NCI-H2029 (cell line): ENCODE measurements at places on chromosomes 12 and 14.

- no peak for DNase-seq
These were observed 266.8 kb downstream of the TTC6 start for GRCh38 chr14:37862263-37862662.

DNA sequence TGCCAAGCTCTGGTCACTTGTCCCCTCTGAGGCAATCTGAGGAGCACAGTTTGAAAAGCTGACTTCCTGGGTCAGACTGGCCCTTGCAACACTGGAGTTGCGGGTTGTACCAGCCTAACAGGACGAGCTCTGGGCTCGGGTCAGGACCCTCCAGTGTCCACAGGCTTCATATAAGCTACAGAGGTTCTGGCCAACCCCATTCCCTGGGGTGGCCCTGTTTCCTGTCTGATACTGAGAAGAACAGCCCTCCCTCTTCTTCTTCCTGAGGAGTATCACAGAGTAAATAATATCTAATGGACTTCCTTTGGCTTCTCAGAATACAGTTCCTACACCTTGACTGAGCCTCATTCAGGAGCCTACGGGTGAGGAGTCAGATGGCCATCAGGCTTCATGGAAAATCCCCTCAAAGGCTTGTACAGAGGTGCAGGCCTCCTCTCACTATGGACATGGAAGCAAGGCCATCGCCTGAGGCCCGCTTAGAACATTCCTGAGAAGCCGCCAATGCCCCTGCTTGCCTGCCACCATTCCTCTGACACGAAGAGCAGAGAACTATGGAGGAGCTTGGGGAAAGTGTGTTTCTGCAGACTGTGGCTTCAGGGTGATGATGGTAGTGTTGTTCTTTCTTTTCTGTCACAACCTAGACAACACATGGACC lies 28.5 kb upstream of the ANO2 start:
- DNase-seq, result no peak

GRCh38 chr14:50040895-50041465 lies 75.4 kb downstream of the VCPKMT start:
- no peak for DNase-seq

DNA sequence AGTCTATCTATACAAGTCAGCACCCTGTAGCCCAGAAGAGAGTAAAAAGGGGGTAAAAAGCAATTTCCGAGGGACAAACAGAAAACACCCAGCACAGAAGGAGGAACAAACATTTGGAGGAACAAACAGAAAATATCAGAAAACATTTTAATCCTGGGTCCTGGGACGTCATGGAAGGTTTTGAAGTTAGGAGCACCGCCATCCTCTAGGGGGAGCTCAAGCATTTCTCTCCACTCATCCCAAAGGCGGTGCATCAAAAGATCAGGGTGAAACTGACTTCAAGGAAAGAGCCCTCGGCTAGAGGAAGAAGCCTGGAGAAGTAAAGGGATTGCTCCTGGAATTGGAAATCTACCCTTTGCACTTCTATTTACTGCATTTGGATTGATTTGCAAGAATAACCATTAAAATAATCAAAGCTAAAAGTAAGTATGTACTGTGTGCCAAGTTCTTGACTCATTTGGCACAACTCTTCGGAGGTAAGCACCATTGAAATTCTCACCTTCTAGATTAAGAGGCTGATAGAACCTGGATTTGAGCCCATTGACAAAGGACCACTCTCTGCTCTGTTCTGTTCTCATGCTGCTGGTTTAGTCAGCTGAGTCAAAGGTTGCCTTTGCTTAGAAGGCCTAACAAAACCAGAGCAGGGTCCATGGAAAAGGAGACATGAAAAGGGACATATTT lies 17.2 kb upstream of the POC1B start:
- peak; percentile 84 for DNase-seq

- DNase-seq, result no peak
These were observed 322.5 kb downstream of the ZFP36L1 start for GRCh38 chr14:68470361-68470760.

DNA sequence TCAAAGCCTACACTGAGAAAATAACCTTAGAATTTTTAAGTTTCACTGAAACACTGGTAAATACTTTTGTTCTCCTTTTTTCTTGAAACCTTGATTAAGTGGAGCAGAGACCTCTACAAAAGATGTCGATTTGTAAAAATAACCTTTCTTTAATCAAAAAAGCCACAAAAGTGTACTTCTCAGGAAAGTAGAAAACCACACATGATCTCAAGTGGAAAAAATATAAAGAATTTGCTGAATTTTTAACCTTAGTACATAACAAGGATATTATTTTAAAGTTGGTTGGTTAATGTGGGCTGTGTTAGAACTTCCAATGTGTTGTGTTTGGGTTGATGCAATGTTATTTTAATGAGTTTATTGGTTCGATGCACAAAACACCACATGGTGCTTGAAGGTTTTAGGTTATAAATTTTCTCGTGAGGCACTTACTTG lies 8.6 kb downstream of the LGR5 start:
- no peak for DNase-seq

GRCh38 chr14:93007225-93007997 lies 84.5 kb downstream of the CHGA start:
- DNase-seq, result no peak

DNA sequence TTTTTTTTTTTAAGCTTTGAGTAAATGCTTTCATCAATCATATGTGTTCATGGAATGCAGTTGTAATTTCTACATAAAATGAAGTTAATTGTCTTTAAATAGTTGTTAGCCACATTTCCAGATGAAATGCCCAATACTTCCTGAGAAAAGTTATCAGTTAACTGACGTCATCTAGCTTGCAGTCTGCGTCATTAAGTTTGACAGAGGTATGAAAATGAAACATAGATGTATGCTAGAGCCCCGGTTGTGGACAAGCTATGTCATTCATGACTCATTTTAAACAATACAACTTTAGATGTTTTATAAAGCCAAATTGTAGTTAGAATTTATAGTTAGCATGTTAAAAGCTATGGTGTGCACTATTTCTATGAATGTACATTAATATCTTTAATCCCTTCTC lies 90.7 kb downstream of the PLEKHA5 start:
- no peak for DNase-seq

- DNase-seq, result no peak
These were observed 241.7 kb upstream of the AMIGO2 start for GRCh38 chr12:47321436-47321835.

DNA sequence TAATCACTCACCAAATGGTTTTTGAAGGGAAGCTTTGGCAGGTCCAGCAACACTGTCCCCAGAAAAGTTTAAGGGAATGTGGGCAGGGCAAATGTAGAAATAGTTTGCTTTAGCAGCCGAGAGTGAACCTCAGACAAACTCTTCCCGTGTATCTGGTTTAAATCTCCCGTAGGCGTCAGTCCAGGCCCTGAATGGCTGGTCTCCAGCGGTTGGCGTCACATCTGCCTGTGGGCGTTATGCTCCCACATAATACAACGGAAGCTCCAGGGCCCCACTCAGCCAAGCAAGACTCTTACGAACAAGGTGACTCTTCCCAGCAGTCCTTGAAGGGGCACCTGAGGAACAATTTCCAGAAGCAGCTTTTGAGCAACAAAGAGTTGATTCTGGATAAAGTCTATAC lies 942 bp downstream of the ZC2HC1C start:
- DNase-seq, result no peak

- DNase-seq, result no peak
These were observed 55.7 kb downstream of the PCNX1 start for GRCh38 chr14:70962935-70963334.

- no peak for DNase-seq
These were observed 908.8 kb downstream of the VRK1 start for GRCh38 chr14:97705976-97706375.

GRCh38 chr14:61107869-61108493 lies 126.9 kb downstream of the SLC38A6 start:
- no peak for DNase-seq

DNA sequence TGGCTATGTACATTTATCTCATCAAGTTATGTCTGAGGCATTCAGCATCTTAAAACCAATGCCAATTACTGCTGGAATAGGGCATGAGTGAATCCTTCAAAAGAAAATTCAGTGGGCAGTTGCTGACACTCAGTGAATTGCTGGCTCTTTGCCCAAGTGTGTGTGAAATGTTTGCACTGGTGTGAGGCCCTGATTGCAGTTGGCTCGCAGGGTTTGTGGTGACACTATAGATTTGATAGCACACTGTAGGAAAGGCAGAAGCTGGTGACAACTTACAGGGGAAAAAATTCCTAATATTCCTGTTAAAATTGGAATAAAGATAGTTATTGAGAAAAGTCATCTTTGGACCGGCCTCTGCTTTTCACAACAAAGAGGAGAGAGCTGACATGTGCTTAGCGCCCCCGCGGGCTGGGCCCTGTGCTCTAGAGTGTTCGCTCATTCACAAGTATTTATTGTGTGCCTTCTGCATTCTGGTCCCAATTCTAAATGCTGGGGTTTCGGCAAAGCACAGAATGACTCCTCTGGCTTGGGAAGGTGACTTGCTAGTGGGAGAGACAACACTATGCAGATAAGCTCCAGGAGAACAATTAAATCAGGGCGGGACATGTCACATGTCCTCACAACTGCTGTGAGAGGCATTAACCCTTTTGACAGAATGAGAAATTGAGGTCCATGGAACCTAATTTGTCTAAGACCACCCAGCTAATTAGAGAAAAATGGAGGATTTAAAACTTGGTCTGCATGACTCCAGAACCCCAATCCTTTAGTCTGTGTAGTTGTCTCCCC lies 418.7 kb downstream of the NPAS3 start:
- peak; percentile 89 for DNase-seq

DNA sequence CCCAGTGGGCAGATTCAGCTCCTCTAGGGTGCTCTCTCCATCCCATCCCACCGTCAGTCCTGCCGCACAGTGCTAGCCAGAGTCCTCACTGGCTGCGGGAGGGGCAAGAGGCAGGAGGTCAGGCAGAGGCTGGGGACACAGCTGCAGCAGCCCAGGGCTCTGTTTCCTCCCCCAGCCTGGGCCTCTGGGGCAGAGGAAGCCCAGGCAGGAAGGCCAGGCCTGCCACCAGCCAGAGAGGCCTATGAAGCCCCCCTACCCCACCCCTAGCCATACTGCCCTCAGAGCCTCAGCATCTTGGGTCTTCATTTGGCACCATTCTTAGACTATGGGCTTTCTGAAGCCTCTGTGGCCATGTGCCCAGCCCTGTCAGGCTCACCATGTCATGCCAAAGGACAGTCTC lies 3.4 kb downstream of the ACVRL1 start:
- DNase-seq, result no peak

GRCh38 chr12:2944401-2945047 lies 14.7 kb upstream of the TEAD4 start:
- DNase-seq, result peak; percentile 59

- no peak for DNase-seq
These were observed 70.5 kb downstream of the FIGNL2 start for GRCh38 chr12:51777973-51778372.

GRCh38 chr12:33006106-33006505 lies 109.5 kb upstream of the PKP2 start:
- no peak for DNase-seq

DNA sequence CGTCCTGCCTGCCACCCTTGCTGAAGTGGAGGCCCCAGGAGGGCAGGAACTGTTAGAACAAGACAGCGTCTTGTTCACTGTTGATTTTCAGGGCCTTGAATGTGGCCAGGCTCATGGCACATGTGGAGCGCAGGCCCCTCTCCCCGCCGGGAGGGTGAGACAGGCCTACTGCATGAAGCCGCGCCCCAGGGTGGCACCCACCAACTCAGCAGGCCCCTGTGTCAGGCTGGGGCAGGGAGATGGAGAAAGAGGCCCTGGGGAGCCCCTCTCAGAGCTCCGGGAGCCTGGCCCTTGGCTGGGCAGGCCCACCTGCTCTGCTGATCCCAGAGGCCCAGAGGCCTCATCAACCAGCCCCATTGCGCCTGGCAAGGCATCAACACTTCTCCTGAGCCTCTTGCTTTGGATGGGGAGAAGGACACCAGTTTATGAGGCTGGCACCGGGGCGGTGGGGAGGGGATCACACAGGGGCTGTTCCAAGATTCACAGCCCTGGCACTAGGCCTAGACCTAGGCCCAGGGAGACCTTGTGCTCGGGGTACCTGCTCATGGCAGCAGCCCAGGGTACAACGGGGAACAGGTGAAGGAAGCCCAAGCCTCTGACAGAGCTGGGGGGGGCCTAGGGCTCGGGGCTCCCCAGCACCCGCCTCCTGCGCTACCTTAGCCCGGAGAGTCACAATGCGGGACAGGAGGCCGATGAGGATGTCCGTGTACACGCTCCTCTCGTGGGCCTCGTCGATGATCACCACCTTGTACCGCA lies 18.1 kb downstream of the DHX37 start:
- DNase-seq, result no peak

- no peak for DNase-seq
These were observed 721 bp upstream of the CTSG start for GRCh38 chr14:24576771-24577170.

- DNase-seq, result no peak
These were observed 441.4 kb downstream of the EGLN3 start for GRCh38 chr14:33509454-33509853.

DNA sequence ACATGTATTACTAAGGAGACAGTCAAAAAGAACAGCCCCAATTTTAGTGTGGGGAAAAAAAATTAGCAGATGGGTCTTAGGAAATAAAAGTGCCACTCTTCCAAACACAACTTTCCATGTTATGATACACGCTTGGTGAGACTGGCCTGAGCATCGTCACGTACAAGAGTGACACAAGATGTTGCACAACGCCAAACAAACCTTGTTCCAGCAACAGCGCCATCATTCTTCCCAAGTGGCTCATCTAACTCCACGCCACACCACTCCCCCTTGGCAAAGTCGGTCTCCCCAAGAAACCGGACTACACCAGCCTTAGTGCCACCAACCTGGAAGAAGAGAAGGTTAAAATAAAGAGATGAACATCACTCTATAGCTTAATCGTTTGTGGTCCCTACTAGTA lies 58.7 kb downstream of the CLIP1 start:
- DNase-seq, result no peak

DNA sequence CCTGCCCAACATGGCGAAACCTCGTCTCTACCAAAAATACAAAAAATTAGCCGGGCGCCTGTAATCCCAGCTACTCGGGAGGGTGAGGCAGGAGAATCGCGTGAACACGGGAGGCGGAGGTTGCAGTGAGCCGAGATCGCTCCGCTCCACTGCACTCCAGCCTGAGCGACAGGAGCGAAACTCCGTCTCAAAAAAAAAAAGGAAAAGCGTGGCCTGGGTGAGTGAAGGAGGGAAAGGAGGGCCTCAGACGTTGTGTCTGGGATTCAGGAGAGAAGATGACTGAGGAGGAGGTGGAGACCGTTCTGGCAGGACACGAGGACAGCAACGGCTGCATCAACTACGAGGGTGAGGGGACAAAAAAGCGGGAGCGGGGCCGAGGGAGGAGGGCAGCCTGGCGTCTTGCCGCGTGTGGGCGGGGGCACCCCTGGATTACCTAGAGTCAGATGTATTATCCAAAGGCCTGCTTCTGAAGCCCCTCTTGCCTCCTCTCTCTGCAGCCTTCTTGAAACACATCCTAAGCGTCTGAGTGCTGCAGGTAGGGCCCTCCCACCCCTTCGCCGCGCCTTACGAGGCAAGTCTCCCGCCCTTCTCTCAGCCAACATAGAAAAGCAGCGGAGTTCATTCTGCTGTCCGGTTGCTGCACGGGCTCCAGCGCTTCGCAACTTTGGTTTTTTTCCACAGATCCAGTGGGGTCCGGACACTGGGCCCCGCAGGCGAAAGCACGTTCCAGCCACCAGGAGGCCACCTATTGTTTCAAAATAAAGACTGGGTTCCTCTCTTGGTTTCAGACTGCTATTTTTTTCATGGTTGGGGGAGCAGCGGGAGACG lies 744 bp upstream of the MYL6 start:
- DNase-seq, result peak; percentile 78

GRCh38 chr12:94167756-94168416 lies 19.5 kb downstream of the PLXNC1 start:
- DNase-seq, result no peak
